EH (cell line): ENCODE measurements at places on chromosomes 2 and 18.
A peak's percentile ranks its signal among the peaks of the same experiment; 100 is the strongest.

GRCh38 chr2:21431078-21431477 is 307.3 kb downstream of the TDRD15 start:
- no peak for DNase-seq

DNA sequence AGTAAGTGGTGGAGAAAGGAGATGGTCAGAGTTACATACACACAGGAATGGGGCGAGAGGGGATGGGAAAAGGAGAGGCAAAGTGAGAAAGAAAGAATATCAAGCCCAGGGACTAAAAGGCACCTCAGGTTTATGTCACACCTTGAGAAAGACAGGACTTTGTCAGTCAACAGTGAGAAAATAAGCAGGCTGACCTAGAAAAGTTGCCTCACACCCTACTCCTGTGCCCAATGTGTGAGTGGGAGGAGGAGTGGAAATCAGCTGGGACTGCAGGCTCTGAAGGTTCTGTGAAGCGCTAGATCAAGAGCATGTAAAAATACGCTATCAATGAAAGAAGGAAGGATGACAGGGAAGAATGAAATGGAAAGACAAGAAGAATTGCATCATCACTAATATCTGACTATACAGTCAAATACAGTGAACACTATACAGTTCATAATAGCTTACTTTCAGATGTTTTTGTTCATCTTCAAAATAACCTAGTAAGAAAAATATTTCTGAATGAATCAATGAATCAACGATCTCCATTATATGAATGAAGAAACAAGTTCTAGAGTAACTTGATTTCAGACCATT is 10.7 kb downstream of the VPS54 start:
- no peak for DNase-seq

DNA sequence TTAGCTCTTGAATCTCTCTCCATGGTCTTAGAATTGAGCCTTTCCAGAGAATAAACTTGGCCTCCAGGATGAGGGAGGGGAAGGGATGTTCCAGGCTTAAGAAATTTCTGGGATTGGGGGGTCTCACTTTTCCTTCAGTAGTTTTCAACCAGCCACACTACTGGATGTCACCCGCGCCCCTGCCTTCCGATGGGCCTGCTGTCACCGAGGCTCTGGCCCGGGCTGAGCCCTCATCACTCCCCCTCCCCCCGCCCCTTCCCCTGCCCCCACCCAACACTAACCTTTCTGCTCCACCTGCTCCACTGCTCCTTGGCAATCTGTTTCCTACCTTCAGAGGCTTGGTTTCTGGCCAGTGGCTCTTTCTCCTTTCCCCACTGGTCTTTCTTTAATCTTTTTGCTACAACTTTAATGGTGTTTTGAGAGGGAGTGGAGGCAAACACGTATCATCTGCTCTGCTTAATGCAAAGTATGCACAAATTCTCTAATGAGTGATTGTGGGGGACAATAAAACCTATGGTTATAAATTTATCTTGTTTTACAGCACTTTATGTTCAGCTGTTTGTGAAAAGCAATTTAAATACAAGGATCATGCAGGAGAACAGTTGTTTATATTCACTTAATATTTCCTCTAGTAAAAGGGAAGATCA is 155.1 kb downstream of the WDSUB1 start:
- DNase-seq, result no peak

GRCh38 chr2:181954538-181954883 is 31.1 kb upstream of the PPP1R1C start:
- peak; percentile 31 for DNase-seq

- DNase-seq, result no peak
Observed at GRCh38 chr2:11388262-11389051, 44.0 kb upstream of the ROCK2 start.

- no peak for DNase-seq
Observed at GRCh38 chr2:63569740-63570139, 18.5 kb downstream of the WDPCP start.

DNA sequence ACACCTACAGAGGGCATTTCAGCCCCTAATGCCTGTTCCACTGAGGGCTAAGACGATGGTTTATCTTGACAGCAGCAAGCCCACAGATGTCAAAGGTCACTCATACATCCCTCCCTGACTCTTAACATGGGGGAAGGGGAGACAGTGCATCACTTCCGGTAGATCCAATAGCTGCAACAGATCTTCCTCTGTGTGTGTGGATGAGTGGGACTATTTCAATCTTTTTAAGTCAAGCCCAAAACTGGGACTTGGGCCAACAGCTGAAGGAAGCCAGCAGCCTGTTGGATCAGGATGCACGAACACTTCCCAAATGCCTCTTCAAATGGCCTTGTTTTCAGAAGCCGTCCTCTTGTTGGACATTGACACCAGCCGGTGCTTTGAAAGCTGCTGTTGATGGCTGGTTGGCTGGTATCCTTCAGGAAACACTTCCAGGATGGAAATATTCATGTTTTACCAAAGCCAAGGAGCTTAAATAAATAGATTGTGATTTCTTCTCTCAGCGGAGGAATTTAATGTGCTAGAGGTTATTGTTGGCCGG is 59.2 kb downstream of the IL1R2 start:
- DNase-seq, result peak; percentile 89

GRCh38 chr2:38277245-38278116 is 99.6 kb downstream of the ATL2 start:
- DNase-seq, result peak; percentile 32

DNA sequence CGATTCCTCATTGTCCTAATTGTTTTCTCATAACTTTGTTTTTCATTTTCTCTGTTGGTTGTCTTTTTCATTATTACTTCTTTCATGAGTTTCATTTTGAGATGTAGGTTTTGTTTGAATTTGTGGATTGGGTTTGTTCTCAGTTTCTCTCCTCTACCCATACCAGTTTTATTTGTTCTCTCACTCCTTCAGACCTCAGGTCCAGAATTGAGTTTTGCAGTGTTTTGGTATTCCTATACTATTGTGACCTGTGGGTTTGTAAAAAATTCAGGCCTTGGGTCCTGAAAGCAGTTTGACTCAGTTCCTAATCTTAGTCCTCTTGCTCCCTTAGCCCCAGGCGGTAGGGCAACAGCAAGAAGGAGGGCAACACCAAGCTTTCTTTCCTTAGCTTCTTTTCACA is 28.3 kb upstream of the UBE2E3 start:
- no peak for DNase-seq

DNA sequence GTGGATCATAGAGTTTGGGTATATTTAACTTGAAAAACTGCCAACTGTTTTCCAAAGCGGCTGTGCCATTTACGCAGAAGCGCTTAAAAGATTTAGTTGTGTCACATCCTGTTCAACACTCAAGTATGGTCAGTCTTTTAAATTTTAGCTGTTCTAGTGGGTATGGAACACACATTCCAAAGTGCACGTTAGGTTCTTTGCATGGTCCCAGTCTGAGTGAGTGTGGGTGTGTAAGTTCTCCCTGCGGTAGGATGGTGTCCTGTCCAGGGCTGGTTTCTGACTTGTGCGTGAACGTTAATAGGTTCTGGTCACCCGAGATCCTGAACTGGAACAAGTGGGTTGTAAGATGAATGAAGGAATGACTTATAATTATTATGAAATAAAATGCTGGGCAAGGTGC is 28.4 kb upstream of the IL36G start:
- DNase-seq, result no peak
